Stimulated activated CD4-positive, alpha-beta T cell treated with anti-CD3 and anti-CD28 coated beads, Interleukin-15, amount 100 ng/mL, for 1 hour (primary cell): ENCODE measurements at places on chromosomes 6 and 20.

- no peak for DNase-seq
Measured at GRCh38 chr6:41594326-41594725, 43.9 kb upstream of the MDFI start.

DNA sequence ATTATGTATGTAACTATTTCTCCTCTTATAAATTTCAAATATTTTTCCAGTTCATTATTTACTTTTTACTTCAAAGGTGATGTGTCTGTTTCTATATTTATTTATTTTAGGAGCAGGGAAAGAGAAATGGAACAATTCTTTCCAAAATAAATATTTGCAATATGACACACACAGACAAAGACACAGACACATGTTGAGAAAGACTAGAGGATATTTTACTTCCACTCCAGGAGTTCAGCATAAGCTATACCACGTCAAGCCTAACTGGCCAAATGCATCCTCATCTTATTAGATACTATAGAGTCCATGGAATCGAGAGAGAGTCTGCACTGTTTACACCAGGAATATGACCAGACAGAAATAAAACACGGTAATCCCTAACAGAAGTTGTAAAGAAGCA is 13.3 kb downstream of the RALGAPA2 start:
- no peak for DNase-seq

DNA sequence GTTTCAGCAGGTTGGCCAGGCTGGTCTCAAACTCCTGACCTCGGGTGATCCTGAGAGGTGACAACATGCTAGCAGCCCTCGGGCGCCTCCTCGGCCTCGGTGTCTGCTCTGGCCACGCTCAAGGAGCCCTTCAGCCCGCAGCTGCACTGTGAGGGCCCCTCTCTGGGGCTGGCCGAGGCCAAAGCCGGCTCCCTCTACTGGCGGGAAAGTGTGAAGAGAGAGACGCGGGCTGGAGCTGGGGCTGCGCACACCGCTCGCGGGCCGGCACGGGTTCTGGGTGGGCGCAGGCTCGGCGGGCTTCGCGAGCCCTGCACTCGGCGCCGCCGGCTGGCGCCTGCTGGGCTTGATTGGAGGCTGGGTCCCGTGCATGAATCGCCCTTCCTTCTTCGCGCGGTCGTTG is 80.8 kb upstream of the RBM24 start:
- DNase-seq = no peak

DNA sequence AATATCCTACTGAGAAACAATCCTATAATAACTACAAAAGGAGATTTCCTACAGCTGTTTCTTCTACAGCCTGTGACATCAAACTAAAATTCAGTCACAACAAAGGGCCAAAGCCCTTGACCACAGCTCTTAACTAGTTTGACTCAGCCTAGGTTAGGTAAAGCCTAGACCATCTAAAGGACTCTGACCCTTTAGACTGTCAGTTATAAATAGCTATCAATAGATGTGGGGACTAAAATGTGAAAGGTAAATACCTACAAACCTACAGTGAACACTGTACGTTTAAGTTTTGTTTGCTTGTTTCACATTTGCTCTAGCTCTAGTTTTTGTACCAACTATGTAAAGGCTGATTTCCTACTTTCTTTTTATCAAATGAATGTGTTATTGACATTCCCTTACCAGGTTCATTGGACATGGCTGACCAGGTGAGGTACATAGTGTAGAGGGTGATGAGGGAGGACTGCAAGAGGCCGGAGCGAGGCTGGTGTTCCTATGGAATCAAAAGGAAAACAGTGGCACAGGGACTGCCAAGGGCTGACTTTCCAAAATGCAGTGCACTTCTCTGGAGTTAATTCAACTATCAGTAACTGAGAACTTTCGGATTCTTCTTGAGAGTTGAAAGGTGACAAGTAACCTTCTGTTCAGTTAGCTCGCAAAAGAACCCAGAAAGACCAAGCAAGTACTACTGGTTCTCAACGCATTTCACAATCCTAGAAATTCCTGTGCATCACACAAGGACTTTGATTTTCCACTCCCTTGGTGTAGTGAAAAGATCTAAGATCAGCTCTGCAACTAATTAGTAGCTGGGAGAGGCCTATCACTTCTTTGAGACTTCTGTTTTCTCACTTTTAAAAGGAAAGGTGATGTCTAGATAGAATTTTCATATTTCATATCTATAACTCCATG is 17.2 kb downstream of the SERINC3 start:
- no peak for DNase-seq

GRCh38 chr20:57940868-57941522 is 231.2 kb upstream of the PMEPA1 start:
- no peak for DNase-seq

GRCh38 chr20:59628171-59628570 is 23.8 kb downstream of the PHACTR3 start:
- no peak for DNase-seq

- DNase-seq = no peak
Measured at GRCh38 chr6:31799781-31800180, 4.2 kb upstream of the VARS1 start.

DNA sequence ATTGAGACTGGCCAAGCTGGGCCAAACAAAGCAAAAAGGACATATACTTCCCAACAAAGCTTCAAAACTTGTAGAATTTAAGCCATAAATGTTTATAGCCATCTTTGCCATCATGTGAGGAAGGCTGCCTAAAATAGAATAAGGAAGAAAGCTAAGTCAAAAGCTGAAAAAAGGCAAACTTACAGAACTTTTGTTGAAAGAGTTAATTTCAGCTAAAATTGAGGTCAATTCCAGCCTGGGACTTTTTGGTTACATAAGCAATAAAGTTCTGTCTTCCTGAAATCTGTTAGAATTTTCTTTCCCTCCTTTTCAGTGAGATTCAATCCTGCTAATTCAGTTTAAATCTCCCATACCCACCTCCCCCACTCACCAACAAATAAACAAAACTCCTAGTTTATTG is 227.9 kb upstream of the MARCKS start:
- DNase-seq = no peak

- DNase-seq = no peak
Measured at GRCh38 chr6:169805242-169805838, 53.9 kb downstream of the ERMARD start.

DNA sequence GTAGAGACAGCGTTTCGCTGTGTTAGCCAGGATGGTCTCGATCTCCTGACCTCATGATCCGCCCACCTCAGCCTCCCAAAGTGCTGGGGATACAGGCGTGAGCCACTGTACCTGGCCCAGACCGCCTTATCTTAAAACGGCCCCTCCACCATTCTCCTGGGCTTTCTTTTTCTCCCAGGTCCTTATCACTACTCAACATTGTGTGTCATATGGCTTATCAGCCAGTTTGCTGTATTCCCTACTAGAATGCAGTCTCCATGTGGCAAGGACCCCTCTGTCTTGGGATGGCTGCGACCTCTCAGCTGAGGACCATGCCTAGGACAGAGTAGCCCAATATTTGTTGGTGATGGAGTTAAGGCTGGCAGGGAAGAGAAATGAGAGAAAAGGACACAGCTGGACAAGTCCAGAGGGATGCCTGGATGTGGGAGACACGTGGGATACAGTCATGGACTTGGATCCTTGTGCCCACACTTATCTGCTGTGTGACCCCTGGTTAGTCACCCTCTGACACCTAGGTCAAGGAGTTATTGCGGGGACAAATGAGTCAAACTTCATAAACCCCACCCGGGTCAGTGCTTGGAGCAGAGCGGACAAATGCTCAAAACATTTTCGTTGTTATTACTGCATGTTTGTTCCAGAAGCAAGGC is 24.0 kb downstream of the ADA start:
- no peak for DNase-seq

GRCh38 chr6:128723667-128724066 is 159.3 kb upstream of the LAMA2 start:
- no peak for DNase-seq

DNA sequence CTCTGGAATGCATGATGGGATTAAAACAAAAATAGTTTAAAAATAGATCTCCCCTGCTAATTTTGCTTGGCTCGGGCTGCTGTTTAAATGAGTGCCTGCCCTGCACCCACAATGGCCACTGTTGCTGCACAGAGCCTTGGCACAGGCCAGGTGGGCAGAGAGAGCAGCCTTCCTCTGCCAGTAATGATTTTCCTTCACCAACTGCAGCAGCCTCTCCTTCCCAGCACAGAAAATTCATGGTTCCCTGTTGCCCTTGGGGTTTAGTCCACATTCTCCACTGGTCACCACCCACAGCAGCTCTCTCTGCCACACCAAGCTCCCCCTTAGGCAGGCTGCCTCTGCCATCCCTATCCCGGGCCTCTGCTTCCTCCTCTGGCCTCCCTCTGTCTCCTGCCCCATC is 30.2 kb downstream of the TGM3 start:
- DNase-seq = no peak

- no peak for DNase-seq
Measured at GRCh38 chr6:46352541-46353268, 138.5 kb downstream of the RCAN2 start.

GRCh38 chr6:81763051-81763450 is 10.6 kb upstream of the TENT5A start:
- no peak for DNase-seq

GRCh38 chr6:160238278-160238711 is 20.3 kb downstream of the SLC22A2 start:
- DNase-seq = no peak

- no peak for DNase-seq
Measured at GRCh38 chr20:6819599-6819998, 52.1 kb downstream of the BMP2 start.

DNA sequence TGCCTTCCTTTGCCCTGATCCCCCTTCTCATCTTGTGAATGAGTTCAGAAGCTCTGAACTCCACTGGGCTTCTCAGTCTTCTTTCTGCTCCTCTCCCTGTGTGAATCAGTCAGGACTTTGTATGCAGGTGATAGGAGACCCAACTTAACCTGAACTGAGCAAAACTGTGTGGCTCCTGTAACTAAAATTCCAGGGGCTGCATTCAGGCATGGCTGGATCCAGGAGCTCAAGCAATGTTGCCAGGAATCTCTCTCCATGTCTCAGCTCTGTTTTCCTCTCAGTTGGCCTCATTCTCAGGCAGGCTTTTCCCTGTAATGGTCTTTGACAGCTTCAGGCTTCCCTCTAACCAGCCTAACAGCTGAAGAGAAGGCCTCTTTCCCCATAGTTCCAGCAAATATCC is 50.9 kb upstream of the ZNFX1 start:
- DNase-seq = no peak
